ENCODE measurements at places on chromosomes 4 and X.

DNA sequence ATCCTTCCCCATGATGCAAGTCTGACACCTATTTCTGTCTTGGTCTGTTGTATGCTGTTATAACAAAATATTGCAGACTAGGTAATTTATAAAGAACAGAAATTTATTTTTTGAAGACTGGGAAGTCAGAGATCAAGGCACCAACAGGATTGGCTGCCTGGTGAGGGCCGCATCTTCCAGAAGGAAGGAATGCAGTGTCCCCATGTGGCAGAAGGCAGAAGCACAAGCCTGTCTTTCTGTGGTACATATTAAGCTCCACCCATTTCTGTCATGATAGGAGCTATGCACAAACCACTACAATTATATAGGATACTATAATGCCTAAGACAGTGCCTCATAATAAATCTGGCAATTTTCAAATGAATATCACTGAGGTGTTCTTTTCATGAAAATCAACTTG, 502.3 kb upstream of the DIAPH2 start:
- no peak overlapping the region for H3K4me3 ChIP-seq
- H3K36me3 ChIP-seq, result no peaks in the 10 kb centered on the region
- no peak for DNase-seq
- H3K27ac ChIP-seq, result no peak overlapping the region

GRCh38 chr4:80685214-80685613, 345.3 kb upstream of the BMP3 start:
- no peak overlapping the region for H3K4me3 ChIP-seq
- DNase-seq, result no peak
- H3K4me1 ChIP-seq, result no peaks in the 10 kb centered on the region
- H3K27me3 ChIP-seq, result no peaks in the 10 kb centered on the region
- H3K36me3 ChIP-seq, result no peaks in the 10 kb centered on the region

DNA sequence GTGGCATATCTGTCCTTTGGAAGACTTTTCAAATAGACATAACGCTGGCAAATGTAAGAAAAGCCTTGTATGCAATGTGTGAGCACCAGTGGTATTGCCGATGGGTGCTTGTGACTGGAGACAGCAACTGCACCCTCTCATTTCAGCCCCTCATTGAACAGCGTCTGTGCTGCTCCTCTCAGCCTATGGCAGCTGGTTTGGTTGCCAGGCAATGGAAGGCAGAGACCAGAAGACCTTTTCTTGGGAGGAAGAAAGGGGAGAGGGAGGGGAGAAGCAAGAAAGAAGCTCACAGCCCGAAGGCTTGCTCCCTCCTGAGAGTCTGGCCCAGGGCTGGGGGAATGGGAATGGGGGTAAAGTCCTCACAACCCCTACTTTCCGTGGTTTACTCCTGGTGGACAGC, 20.2 kb downstream of the ZCCHC13 start:
- H3K4me3 ChIP-seq, result no peak overlapping the region
- H3K27me3 ChIP-seq, result no peaks in the 10 kb centered on the region
- no peaks in the 10 kb centered on the region for H3K36me3 ChIP-seq
- H3K27ac ChIP-seq, result no peak overlapping the region
- no peak for DNase-seq

DNA sequence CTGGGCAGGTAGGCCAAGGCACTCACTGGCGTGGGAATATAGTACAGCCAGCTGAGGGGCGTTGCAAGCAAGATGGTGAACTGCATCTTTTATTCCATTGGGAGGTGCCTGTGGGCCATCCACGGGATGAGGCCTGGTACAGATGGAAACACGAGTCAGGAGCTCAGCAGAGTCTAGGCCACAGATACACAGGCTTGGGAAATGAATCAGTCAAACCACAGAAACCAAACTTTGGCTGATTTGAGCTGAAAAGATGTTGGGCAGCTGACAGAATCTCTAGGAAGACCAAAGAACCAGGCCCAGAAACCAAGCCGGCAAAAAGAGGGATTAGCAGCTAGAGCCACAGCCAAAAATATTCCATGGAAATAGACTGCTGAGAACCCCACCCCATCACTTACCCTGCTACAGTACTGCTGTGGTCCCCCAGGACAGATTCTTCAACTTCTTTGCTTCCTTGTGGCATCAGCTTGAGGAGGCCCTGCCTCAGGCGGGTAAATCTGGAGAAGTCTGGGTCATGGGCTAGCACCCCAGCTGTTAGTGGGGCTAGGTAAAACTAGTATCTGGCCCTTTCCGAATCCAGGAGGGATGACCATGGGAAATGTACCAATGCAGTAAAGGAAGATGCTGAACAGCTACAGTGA, 75.4 kb downstream of the TMEM131L start:
- no peaks in the 10 kb centered on the region for H3K27me3 ChIP-seq
- H3K36me3 ChIP-seq, result no peaks in the 10 kb centered on the region
- DNase-seq, result no peak
- H3K27ac ChIP-seq, result no peak overlapping the region

Measured in H1 (cell line).